ENCODE measurements at places on chromosomes 12 and 14.

- DNase-seq: no peak
Measured at GRCh38 chr14:54665946-54666345, 99.0 kb downstream of the SAMD4A start.

DNA sequence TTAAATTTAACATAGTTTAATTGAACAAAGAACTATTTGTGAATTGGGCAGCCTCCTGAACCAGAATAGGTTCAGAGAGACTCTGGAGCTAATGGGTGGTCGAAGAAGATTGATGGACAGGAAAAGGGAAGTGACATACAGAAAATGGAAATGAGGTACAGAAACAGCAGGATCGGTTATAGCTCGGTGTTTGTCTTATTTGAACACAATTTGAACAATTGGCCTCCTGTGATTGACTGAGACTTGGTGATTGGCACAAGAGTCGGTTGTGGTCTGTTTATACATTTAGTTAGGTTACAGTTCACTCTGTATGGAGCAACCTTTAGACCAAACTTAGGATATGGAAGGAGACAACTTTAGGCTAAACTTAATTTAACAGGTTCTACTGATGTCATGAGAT is 18.4 kb upstream of the CFL2 start:
- no peak for DNase-seq

GRCh38 chr14:91303924-91304229 is 59.4 kb upstream of the GPR68 start:
- no peak for DNase-seq

GRCh38 chr14:51860825-51861499 is 550 bp downstream of the GNG2 start:
- DNase-seq: peak; percentile 14

- no peak for DNase-seq
Measured at GRCh38 chr12:105832021-105832420, 306.7 kb downstream of the NUAK1 start.

DNA sequence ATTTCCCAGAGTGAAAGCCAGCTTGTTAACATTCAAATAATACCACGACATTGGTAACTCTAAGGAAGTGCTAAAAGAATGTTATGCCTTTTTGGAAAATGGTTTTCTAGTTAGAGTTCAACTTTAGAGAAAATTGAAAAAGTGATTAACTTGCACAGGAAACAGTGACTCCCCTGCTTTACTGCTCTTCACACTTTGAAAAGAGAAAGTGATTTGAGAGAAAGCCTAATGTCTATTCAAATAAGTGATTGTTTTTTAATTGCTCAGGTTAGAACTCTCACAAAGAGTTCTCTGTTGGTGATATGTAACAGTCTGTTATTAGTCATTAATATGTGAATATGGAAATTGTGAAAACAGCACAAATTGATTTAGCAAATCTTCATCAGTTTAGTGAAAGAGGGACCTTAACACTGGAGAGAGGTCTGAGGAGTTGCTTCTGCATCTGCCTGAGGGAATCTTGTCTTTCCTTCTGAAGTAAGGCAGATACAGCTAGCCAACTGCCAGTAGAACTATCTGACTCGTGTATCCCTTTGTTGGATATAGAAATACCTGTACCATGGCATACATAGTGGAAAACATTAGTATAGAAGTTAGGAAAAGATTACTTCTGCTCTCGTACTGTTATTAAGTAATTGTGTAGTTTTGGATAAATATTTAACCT is 25.5 kb downstream of the ATF7IP start:
- no peak for DNase-seq

DNA sequence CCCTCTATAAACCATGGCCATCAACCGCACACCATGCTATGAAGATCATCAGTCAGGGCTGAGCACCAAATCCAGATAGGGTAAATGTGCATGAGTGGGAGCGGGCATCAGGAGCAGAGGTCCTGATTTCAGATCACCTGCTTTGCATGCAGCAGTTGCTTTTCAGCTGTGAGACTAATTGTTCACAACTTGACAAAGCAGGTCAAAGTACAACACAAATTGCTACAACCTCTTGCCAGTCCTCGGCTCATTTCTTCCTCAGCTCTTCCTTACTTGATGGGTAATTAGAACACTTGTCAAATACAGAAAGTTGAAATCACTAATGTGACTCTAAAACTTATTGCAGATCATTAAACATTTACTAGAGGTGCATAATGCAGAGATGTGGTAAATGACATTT is 171.6 kb downstream of the PPM1H start:
- no peak for DNase-seq

Measured in ELF-1 (cell line).